ENCODE measurements at places on chromosomes 2 and 18.

DNA sequence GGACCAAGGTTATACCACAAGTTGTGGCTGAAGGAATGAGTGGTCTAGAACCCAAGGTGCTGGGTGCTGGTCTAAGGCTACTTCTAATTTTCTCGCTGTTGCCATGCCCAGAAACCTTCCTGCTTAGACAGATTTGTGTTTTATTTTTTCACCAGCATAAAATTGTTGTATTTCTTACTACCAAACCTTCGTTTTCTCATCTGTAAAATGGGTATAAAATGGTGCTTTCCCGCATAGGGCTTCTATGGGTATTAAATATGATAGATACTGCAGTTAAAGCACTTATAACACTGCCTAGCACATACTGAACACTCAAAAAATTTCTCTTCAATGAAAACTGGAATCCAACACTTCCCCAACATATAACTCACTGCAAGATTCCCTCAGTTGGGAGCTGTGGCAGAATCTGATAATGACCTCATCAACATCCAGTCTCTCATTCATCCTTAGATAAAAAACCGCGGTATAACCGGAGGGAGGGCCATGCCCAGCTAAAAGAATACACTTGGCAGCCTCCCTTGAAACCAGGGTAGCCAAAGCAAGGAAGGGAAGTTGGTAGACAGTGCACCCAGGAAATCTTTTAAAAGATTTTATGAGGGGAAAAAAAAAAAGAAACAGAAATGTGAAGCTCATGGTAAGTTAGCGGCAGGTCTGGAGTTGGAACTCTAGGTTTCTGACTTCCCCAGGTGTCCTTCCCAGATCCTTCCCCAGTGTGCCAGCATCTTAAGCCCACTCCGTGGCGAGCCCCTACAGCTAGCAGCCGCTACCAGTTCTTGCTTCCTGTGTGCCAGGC lies 1.2 kb downstream of the NEMP2 start:
- no peak for DNase-seq

GRCh38 chr2:121242976-121243375 lies 42.0 kb downstream of the TFCP2L1 start:
- no peak for DNase-seq

DNA sequence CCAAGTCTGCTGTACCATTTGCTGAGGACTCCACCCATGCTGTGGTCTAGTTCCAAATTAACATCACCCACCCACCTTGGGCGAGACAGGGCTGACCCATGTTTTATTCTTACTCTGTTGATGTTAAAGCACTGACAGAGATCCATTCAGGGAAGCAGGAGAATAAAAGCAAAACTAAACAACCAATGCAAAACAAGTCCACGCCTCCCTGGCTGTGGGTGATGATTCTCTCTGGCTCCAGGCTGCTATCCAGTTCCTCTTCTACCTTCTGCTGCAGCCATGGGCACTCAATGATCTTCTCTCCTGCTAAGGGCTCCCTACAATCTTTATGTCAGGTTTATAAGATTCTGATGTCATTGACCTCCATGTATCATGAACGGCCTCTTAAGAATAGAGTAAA lies 786.6 kb upstream of the ID2 start:
- no peak for DNase-seq

- DNase-seq: no peak
Measured at GRCh38 chr2:231189171-231189530, 9.3 kb upstream of the ARMC9 start.

DNA sequence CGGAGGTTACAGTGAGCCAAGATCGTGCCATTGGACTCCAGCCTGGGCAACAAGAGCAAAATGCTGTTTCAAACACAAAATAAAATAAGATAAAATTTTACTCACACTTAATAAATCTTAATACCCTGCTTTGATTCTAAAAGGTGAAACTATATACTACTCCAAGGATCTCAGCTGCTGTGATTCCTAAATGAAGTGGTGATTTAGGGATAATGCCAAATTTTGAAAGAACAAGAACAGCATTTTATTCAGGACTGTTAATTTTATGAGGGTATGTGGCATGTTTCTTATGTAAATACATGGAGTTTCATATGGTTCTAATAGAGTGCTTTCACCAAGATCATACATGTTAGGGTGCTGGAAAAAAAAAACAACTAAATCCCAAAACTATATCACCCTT lies 199.7 kb upstream of the PID1 start:
- no peak for DNase-seq

DNA sequence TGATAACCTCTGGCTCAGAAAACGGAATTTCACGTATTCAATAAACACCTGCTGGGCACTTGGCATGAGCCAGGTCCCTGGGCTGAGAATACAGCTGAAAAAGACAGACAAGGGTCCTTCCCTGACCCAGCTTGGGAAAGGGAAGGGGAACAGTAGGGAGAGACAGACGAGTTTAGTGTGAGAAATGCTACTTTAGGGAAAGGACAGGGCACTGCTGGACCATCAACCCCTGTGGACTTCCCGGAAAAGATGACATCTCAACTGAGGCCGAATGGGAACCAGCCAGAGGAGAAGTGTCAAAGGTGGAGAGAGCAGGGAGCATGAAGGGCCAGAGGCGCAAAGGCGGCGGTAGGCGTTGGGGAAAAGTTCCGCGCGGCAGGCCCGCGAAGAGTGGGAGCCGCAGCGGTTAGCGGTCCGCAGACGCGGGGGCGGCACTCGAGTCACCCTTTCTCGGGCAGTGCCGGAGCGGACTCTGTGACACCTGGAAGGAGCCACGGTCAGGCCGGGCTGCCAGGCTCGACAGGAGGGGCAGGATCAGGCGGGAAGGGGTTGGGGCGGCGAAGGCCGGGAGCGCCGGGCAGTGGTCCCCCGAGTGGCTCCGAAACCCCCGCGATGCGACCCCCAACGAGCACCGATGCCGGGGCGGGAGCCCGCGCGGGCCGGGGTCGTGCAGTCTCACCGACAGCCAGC lies 519 bp downstream of the TEX261 start:
- peak; percentile 36 for DNase-seq

- no peak for DNase-seq
Measured at GRCh38 chr2:226135861-226136548, 663.6 kb downstream of the IRS1 start.

GRCh38 chr2:172196768-172197431 lies 94.2 kb upstream of the DLX2 start:
- DNase-seq: no peak
